Panc1 (cell line): ENCODE measurements at places on chromosomes 3 and 15. TPM values are rescaled to one million over a fixed set of nuclear protein-coding genes. Genes with fewer than 3 reads are reported as not detected.
A peak's percentile ranks its signal among the peaks of the same experiment; 100 is the strongest.

DNA sequence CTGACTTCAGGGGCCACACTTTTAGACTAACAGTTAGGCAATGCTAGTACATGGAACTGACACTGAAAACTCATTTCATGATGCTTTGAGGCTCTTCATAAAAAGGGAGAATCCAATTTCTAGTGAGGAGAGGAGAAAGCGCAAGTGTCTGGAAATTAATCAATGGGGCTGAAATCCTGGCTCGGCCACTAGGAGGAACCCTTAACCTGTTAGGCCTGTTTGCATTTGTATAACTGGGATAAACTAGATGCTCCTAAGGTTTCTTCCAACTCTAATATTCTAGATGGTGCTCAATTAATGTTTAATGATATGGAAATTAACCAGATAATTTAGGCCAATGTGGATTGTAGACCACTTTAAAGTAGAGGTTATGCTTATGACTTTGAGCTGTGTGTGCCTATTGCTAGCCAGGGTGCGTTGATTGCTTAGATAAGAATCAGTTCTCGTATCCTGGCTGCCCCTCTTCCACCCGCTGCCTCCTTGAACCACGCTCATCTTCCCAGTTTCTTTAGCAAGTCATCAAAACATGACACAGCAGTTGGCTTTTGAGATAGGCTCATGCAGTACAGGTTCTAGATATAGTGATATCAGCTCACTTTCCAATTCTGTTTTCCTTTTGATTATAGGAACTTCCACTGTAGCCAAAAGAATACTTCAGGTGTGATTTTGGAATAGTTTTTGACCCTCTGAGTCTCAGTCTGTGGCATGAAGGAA, 16.8 kb upstream of the CRBN start:
- H3K36me3 ChIP-seq: no peaks in the 10 kb centered on the region
- DNase-seq: no peak
- H3K27me3 ChIP-seq: no peaks in the 10 kb centered on the region; the same call in 1 of the 2 replicates
- H3K4me3 ChIP-seq: no peak overlapping the region

GRCh38 chr3:16908016-16908807, 23.5 kb downstream of the PLCL2 start:
- DNase-seq: no peak
- no peak overlapping the region for H3K27ac ChIP-seq
- H3K27me3 ChIP-seq: no peaks in the 10 kb centered on the region
- no peak overlapping the region for H3K4me3 ChIP-seq
- no peaks in the 10 kb centered on the region for H3K36me3 ChIP-seq

GRCh38 chr15:75720787-75721479, 8.3 kb upstream of the CSPG4 start:
- H3K27ac ChIP-seq: no peak overlapping the region
- no peak for DNase-seq
- H3K4me1 ChIP-seq: no peaks in the 10 kb centered on the region; the same call in 1 of the 2 replicates
- H3K4me3 ChIP-seq: no peak overlapping the region
- H3K36me3 ChIP-seq: no peaks in the 10 kb centered on the region

Gene VIPR1
- 0.41 TPM for total RNA-seq

GRCh38 chr15:98753726-98754656, 105.7 kb downstream of the IGF1R start:
- H3K4me1 ChIP-seq: peaks cover 31% of the 10 kb centered on the region
- peak overlapping the region; percentile 96 for H3K27ac ChIP-seq
- H3K36me3 ChIP-seq: no peaks in the 10 kb centered on the region
- no peaks in the 10 kb centered on the region for H3K27me3 ChIP-seq
- peak; percentile 24 for DNase-seq

GRCh38 chr3:179852142-179852905, 184.4 kb downstream of the PEX5L start:
- DNase-seq: no peak
- no peak overlapping the region for H3K4me3 ChIP-seq
- no peaks in the 10 kb centered on the region for H3K27me3 ChIP-seq
- H3K27ac ChIP-seq: no peak overlapping the region

- no peaks in the 10 kb centered on the region for H3K27me3 ChIP-seq
- peak overlapping the region; percentile 34; the same call in 1 of the 2 replicates for H3K27ac ChIP-seq
- H3K4me1 ChIP-seq: peaks cover 23% of the 10 kb centered on the region
- peak overlapping the region; percentile 21 for H3K4me3 ChIP-seq
- DNase-seq: no peak
- no peaks in the 10 kb centered on the region; the same call in 1 of the 2 replicates for H3K36me3 ChIP-seq
Observed at GRCh38 chr15:55914446-55914845, 79.0 kb downstream of the NEDD4 start.

Gene SNURF
- total RNA-seq: 13.7 TPM

Gene ELL3
- total RNA-seq: 6.8 TPM

Gene PLS1
- 36.1 TPM for total RNA-seq

Gene DGKG
- total RNA-seq: 0.46 TPM

Gene C3orf22
- total RNA-seq: not detected
